Left renal cortex interstitium (tissue), 4 donors: ENCODE measurements at places on chromosomes 16 and 17.

DNA sequence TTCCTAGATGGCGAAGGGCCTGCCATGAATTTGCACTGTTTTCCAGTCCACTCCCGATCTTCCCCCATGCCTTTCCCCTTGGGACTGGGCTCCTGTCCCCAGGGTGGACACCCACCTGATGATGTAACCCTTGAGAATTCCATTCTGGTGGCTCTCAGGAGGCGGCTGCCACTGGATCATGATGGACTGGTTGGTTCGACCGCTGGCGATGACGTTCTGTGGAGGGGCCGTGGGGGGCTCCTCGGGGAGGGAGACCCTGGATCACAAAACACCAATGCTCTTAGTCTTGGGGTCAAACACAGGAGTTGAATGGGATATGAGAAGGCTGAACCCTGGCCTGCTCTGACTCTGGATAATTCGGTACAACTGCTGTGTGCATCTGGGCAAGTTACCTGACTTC lies 107.2 kb upstream of the CDC42EP4 start:
- DNase-seq: no peak

DNA sequence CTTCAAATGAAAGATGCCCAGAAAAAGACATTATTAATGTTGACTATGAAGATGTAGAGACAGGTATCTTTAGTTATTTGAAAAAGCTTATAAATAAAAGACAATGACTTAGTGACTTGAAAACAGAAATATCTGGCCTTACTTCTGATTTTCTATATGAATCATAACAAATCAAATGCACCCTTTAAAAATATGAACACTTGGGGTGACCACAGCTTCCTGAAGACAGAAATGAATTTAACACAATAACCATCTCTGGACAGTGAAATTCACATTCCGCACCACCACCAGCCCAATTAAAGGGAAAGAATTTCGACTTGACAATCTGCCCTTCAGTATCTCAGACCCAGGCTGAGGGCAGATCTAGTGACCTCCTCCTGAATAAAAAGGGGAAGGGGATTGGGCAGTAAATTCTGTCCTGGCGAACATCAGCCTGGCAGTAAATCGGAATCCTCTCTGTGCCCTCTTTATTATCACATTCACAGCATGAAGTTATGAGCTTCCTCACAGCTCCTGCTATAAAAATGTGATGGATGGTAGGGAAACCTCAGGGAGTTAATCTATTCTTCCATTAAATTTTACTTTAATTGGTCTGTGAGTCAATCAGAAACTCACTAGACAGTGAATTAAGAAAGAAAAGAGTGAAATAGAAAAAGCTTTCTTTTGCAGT lies 131.5 kb downstream of the SNX11 start:
- DNase-seq: no peak

DNA sequence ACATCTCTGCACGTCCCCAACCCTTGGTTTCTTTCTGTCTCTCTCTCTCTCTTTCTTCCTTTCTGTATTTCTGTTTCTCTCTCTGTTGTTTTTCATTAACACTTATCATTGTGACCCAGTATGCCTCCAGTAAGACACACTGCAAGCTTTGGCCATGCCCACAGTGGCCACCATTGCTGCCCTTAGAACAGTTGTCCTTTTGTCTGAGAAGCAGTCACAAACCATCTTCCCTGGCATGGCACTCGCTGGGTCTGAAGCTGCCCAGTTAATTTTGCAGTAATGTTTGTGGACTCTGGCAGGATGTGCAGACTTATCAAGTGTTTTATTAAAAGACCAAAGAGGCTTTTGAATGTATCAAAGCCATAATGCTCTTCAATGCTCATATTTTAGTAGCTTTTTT lies 146.9 kb downstream of the MSI2 start:
- no peak for DNase-seq

DNA sequence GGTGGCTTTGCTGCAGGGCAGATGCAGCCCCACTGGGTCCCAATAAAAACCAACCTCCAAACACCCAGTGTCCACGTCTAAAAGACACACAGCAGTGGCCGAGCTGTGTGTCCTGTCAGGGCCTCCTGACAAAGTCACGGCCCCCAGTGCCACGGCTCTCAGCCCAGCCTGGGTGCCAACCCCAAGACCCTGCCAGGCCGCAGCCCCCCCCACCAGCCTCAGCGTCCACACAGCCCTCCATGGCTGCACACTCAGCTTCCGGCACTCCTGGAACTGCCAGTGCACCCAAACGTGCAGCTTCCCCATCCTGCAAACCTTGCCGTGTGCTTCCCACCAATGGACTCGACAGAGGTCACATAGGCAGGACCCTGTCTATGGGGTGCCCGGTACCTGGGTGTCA lies 3.6 kb upstream of the CCDC154 start:
- no peak for DNase-seq

DNA sequence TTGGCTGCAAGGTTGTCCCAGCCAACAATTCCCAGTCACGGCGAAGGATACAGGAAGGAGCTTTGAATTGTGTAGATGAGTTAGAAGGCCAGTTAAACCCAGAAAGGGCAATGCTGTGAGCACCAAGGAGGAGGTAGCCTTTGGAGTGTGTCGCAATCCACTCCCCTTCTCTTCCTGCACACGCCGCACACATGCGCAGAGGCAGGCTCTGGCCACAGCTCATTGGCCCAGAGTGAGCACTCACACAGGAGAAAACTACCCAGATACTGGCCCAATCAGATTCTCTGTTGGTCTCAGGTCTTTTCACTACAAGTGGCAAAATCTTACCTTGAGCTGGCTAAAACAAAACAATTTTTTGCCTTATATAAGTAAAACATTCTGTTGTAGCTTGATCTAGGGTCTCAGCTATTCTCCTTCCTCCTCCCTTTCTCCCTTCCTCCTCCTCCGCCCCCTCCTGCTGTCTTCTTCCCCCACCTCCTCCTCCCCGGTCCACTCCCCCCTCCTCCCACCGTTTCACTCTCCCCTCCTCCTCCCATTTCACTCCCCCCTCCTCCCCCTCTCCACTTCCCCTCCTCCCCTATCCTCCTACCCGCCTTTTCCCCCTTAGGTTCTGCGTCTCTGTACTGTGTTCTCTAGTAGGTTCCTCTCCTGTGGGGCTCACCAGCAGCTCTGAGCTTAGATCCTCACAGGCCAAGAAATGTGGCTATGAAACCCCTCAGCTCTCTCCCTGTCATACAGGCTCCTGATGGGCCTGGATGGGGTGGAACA lies 344.9 kb downstream of the CPPED1 start:
- no peak for DNase-seq

DNA sequence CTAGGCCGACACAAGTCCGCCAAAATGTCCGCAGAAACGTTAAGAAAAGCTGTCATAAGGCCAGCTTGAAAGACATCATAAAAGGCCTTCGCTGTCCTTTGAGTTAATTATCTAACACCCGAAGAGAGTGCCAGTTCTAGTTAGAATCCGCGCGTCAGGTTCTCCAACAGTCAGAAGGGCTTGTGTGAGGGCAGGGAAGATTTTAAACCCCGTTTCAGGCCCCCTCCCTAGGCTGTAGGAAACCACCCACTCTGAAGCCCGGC lies 729 bp upstream of the CLTC start:
- DNase-seq: no peak

DNA sequence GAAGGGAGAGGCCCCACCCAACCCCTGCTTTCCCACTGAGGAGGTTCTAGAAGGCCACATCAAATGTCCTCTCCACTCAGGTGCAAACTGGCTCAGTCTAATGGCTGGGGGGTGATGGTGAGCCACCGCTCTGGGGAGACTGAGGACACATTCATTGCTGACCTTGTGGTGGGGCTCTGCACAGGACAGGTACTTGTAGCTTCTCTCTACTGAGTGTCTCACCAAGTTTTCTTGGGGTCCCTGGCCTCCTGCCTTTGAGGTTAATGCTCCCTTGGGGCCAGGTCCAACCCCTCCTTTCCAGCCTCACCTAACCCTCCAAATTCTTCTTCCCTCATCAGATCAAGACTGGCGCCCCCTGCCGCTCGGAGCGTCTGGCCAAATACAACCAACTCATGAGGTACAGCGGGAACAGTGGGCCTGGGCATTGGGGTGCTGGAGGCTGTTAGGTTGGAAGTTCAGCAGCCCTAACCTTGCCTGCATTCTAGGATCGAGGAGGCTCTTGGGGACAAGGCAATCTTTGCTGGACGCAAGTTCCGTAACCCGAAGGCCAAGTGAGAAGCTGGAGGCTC lies 5.7 kb downstream of the ENO3 start:
- no peak for DNase-seq

DNA sequence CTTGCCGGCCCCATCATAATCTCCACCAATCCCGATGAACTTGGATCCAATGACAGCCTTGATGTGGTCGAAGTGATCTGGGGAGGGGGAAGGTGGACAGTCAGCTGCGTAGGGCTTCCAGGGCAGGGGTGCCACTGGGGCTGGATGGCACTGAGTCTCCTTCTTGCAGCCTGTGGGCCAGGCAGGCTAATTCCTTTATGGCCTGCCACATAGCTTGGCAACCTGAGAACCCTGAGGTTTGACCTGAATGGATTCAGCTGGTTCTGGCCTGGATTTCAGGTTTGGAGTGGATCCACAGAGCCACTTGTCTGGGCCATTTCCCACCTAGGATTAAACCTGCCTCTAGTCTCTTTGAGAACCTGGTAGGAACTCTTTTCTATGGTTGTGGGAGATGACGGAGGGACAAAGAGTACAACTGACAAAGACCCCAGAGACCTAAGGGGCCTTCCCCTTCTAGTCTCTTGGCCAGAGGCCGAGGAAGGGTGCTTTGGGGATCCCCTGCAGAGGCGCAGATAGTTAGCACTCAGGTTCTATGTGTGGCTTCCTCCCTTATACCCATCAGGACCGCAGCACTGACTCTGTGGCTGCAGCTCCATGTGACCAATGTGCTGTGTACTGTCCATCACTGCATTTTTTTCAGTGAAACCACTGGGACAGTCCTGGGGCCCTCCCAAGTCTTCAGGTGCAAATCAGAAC lies 9.2 kb upstream of the DPEP3 start:
- no peak for DNase-seq

- no peak for DNase-seq
These were observed 45.5 kb upstream of the LRRC37A3 start for GRCh38 chr17:64964796-64965195.

DNA sequence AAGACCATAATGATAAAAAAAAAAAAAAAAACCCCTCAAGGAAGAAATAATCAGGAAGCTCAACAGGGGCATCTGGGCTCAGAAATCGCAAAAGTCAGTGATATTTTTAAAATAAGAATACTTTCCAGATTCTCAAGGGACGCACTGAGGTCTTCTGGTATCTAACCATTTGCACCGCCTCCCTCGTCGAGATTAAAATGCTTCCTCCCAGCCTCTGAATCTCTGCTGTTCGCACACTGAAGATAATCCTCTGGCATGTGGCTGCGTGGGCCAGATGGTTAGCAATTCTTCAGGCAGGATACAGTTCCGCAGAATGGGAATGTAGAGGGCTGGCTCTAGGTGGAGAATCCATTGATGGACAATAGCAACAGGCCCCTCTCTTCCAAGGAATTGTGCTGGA lies 211.7 kb upstream of the CDH5 start:
- DNase-seq: no peak

DNA sequence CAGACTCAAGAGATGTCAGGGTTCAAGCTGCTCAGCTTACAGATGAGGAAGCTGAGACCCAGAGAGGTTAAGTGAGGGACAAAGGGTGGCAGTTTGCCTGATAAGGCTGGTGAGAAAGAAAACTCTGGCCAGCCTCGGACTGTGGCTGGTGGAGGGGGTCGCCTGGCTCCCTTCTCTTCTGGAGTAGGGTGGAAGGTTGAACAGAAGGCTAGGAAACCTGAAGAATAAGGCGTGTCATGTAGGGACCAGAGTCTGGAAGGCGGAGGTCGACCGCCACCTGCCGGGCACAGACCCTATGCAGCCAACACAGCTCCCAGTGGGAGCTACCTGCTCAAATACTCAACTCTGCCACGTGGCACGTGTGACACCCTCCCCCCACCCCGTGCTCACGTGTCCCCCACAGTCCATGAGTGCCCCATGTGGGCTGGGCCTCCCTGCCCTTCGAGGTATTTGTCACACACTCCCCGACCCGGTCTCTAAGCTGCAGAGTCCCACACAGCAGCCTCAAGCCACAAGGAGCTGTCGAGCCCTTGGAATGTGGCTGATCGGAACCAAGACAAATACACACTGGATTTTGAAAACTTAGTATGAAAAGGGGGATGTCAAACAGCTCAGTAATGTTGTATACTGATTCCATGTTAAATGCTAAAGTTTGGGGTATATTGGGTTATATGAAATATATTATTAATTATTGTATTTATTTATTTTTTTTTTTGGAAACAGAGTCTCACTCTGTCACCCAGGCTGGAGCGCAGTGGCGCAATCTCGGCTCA lies 11.8 kb downstream of the HID1 start:
- DNase-seq: no peak

DNA sequence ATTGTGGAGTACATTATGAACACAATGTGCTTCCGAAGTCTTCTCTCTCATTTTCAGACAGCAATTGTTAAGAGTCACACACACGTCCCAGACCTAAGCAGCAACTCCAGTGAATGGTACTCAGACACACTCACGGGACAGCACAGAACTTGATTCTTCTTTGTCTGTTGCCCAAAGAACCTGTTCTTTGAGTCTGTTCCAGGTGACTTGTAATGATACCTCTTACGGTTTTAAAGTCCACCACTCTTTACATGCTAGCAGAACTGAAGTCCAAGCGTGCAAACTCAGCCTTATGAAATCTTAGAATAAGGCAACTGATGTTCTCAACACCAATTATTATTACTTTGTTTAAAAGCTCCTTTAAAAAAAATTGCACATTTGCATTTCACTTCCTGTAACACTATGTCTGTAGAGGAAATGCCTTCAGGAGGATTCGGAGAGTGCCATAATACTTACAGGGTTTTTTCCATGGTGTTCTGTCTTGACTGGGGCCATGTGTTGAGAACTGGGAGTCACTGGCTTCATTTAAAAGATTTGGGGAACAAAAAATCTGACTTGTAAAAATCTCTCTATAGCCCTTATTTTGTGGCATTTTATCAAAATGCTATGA lies 48.1 kb downstream of the MARF1 start:
- no peak for DNase-seq

GRCh38 chr17:21674242-21674731 lies 18.0 kb upstream of the KCNJ18 start:
- no peak for DNase-seq

GRCh38 chr17:34763728-34764665 lies 184.6 kb downstream of the TMEM132E start:
- DNase-seq: no peak

DNA sequence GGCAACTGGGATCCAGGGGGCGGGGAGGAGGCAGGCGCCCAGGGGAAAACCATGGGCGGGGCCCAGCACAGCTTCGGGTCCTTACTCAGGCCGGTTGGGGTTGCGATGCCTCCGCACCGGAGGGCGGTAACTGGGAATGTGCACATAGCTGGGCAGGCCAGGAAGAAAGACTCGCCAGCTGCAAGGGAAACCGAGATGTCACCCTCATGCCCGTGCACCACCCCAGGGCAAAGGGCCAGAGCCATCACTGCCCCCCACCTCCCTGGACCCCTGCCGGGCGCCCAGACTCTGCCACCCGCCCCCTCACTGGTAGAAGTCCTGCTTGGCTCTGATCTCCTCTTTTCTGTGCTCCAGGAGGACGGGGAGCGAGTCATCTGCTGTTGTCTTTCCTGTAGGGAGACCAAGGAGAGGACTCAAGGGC lies 6.7 kb downstream of the ALOX12B start:
- DNase-seq: no peak

- DNase-seq: no peak
These were observed 34.0 kb downstream of the PGS1 start for GRCh38 chr17:78412403-78412802.

GRCh38 chr17:6815775-6816174 lies 15.8 kb downstream of the TEKT1 start:
- DNase-seq: no peak

- no peak for DNase-seq
These were observed 193.8 kb downstream of the SNX29 start for GRCh38 chr16:12170103-12171040.
